ENCODE measurements at places on chromosomes 1 and 21.

GRCh38 chr1:160466961-160467360, 56.1 kb downstream of the SLAMF6 start:
- no peak for DNase-seq

- DNase-seq: no peak
Measured at GRCh38 chr1:158396646-158397045, 2.6 kb downstream of the OR10T2 start.

DNA sequence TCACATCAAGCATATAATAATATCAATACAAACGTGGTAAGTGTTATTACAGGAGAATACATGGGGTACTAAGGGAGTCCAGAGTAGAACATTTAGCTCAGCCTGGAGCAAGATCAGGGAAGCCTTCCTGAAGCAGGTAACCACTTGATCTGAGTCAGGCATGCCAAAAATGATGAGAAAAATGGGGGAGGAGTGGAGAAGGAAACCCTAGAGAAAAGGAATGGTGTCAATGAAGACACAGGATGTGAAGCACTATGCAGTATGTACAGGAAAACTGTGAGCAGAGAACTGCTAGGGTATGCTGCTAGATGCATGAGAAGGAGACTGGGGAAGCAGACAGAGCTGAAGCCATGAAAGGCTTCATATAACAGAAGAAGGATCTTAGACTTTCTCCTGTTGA, 84.7 kb downstream of the NOTCH2 start:
- DNase-seq: no peak

- peak; percentile 69 for DNase-seq
Measured at GRCh38 chr1:153465811-153466636, 5.6 kb upstream of the S100A7 start.

GRCh38 chr1:25001125-25001915, 71.2 kb upstream of the RUNX3 start:
- peak; percentile 70 for DNase-seq

- DNase-seq: no peak
Measured at GRCh38 chr1:21550097-21550496, 40.9 kb downstream of the ALPL start.

- no peak for DNase-seq
Measured at GRCh38 chr1:168939110-168939946, 167.2 kb upstream of the ATP1B1 start.

- no peak for DNase-seq
Measured at GRCh38 chr1:71014178-71014579, 33.4 kb downstream of the PTGER3 start.

GRCh38 chr21:20970691-20971090, 27.5 kb upstream of the NCAM2 start:
- no peak for DNase-seq

- no peak for DNase-seq
Measured at GRCh38 chr1:173190101-173190936, 16.8 kb downstream of the TNFSF4 start.

DNA sequence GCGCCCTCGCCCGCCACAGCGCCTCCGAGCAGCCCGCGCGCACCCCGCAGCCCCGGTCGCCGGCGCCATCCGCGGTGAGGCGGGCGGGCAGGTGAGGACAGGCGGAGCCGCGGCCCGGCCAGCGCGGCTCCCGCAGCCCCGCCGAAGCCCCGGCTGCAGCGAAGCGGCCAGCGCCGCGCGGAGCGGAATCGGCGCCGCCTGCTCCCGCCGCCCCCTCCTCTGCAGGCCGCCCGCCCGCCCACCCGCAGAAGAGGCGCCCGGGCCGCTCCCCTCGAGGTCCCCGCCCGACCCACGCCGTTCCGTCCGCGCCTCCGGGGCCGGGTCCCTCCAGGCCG, 1.3 kb downstream of the PRDM16 start:
- no peak for DNase-seq

DNA sequence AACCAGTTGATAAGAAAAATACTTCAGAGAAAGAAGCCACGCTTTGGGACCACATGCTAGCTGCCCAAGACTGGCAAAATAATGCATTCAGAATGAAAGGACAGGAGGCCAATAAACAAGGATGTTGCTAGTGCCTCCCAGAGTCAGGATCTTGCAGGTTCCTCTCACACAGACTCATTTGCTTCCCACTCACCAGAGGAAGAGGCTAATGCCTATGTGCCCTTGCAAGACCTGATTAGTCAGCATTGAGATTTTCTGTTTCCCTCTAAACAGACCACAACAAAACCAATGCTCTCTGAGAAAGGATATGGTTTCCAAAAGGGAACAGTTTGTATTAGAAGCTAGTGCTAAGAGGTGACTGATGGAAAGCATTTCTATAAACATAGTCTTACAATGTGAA, 85.7 kb downstream of the NRDC start:
- DNase-seq: peak; percentile 47

DNA sequence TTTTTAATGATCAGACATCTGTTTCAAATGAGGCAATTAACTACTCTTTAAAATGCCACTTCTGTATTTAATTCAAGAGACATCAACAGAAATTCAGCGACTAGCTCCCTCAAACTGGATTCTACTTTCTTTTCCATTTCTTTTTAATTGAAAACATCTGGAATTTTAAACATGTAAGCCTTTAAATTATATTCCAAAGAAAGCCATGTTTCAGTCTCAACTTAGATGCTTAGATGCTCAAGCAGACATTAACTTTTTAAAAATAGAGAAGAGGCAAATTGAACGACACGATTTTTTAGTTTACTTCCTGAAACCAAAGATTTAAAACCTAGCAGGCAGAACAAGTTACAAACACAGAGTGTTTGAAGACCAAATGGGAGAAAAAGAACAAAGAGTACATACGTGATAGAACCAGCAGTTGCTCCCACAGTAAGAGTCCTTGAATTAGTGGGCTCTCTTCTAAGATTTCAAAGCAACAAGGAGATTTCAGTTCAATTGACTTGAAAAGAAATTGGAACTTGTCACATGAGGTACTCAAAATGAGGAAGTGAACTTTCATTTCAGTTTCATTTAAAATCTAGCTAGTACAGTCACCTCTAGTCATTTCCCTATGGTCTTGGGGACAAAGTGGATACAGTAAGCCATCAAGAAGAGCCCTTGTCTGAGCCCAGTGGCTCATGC, at the start of gene CTSS:
CTSS (minus strand) TSS at position 483 of the 681 bp plus-strand sequence. CDS start 1,015 bp downstream, outside the sequence.
- DNase-seq: peak; percentile 70

DNA sequence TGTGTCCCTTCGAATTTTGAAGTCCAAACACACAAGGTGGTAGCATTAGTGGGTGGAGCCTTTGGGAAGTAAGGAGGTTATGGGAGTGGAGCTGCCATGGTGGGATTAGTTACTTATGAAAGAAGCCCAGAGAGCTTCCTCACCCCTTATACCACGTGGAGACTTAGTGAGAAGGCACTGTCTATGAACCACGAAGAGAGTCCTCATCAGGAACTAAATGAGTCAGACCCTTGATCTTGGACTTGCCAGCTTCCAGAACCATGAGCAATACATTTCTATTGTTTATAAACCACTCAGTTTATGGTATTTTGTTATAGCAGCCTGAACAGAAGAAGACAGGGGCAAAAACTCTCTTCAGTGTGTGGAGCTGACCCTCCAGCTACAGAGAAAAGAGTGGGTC, 259.3 kb upstream of the AJAP1 start:
- no peak for DNase-seq

- DNase-seq: no peak
Measured at GRCh38 chr21:32300117-32300681, 1.5 kb downstream of the MRAP start.

DNA sequence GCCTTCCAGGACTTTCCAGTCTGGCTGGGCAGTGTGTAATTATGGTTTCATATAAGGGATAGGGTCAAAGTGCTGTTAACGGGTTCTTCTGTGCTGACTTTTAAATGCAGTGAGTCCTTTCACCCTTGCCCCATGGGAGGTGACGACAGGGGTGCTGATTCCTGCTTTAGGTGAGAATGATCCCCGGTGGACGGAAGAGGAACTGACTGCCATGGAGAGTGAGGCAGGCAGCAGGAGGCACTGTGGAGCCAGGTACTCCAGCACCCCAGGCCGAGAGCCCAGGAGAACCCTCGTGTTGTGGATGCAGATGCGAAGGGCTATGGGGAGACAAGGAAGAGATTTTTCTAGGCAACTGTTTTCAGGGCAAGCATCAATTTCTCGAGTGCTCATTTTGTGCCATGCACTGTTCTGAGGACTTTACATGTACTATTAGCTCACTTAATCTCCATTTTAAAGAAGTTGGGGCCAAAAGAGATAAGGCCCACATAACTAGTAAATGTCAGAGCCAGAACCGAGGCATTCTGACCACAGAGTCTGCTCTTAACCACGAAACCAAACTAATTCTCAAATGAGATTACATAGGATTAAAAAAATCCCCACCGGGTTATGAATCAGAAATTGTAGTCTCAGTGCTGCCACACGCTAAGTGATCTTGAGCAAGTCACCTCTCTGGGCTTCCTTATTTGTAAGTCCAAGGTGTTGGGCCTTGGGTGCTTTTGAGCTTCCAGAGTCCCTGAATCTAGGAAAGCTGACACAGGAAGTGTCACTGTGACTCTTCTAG, 28.2 kb downstream of the STPG1 start:
- peak; percentile 60 for DNase-seq

GRCh38 chr1:188489336-188490112, 1660.8 kb downstream of the PLA2G4A start:
- no peak for DNase-seq

GRCh38 chr1:3827813-3828307, 29.2 kb downstream of the CEP104 start:
- no peak for DNase-seq

DNA sequence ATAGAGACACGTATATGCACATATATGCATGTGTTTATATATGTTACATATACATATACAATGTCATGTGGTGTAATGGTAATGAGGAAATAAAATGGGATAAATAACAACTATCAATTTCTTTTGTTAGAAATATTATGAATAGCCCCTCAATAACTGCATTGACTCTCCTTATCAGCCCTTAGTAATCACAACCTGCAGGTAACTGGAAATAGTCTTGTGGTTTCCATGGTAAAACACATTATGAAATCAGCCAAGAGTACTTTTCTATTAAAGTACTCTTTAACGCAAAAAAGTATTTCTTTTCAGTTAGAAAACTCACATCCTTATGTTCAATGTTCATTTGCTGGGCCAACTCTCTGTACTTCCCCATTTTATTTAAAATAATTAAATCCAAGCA, 105.8 kb downstream of the KCNT2 start:
- DNase-seq: no peak

GRCh38 chr1:204846546-204846945, 24.1 kb upstream of the NFASC start:
- no peak for DNase-seq

GRCh38 chr1:198416296-198416695, 124.2 kb downstream of the ATP6V1G3 start:
- DNase-seq: no peak

DNA sequence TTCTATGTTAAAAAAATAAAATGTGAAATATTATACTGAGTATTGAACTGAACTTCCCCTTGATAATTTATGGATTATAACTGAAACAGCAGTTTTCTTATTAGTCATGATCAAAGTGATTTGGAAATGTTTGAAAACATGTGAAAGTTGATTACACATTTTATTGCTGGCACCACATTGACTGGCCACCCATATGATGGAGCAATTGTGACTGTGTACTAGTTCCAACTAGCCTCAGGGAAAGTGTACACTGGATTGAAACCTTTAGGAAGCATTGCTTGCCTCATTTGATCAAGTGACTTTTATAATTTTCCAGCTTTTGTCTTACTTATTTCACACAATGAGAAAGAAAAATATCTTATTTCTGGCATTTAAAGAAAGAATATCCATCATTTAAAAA, 128.0 kb upstream of the ADGRL2 start:
- DNase-seq: no peak

DNA sequence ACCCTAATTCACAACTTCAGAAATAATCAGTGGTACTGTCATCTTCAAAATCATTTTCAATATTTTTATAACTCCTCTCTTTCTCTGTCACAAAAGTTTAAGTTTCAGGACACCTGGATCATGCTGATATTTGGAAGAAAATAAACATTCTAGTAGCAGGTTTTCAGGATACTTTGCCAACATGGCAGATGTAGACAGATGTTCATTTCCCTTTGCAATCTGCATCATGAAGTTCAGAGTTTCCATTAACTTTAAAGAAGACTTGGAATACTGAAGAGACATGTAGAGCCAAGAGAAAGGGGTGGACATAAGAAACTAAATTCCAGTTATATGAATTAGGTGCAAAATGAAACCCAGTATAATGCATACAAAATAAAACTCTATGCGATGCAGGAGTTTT, 218.1 kb downstream of the USH2A start:
- DNase-seq: no peak

DNA sequence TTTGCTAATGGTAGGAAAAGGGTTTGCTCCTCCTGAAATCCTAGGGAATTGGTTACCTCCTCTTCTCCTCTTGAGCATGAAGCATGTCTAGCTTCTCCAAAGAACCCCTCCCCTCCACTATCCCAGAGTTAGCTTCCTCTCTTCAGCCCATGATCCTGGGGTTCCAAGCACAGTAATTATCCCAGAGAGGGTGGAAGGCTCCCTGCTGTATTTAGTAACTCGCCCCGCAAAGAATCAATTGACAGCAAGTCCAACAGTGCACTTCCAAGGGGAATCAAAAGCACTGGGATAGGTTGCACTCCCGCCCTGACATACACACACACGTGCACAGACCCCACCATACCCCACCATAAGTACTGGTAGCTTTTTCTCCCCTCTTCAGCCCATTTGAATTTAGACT, 3.1 kb downstream of the S100A8 start:
- no peak for DNase-seq
